Activated T-cell treated with anti-CD3 and anti-CD28 coated beads, Interleukin-2, amount 50 U/mL, for 24 hours (primary cell): ENCODE measurements at places on chromosomes 12 and 14.
A peak's percentile ranks its signal among the peaks of the same experiment; 100 is the strongest.

DNA sequence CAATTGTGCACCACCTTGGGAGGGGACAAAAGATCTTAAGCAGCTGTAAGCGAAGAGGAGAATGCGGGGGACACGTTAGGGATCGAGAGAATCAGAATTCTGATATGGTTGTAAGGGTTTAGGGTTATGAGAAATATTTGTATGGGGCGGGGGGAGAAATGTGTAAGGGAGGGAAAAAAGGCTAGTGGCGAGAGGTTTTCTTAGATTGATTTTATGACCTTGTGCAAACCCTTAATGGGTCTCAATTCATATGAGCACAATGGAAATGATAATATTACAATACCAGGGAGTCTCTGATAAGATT, 396 bp downstream of the NDUFA9 start:
- DNase-seq: no peak

- DNase-seq: peak; percentile 65
Observed at GRCh38 chr14:103679351-103679750, 35.9 kb downstream of the XRCC3 start.

GRCh38 chr12:68636268-68636667, 25.6 kb downstream of the RAP1B start:
- no peak for DNase-seq

DNA sequence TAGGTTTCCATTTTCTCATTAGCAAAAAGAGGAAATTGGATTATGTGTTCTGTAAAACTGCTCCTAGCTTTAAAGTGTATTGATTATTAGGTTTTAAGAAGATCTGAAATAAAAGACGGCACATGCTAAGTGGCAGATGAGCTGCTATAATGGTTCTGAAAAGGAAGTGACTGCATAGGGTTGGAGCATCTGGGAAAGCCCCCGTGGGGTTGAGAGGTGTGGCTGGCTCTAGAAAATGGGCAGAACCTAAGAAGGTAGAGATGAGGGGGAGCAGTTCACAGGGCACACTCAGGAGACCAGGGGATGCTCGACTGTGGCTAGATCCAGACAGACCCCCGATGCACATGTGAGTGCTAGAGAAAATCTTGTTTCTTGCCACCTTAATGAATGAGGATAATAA, 1.9 kb downstream of the IFNG-AS1 start:
- DNase-seq: peak; percentile 57

- no peak for DNase-seq
Observed at GRCh38 chr12:129076441-129077320, 223.4 kb downstream of the GLT1D1 start.

DNA sequence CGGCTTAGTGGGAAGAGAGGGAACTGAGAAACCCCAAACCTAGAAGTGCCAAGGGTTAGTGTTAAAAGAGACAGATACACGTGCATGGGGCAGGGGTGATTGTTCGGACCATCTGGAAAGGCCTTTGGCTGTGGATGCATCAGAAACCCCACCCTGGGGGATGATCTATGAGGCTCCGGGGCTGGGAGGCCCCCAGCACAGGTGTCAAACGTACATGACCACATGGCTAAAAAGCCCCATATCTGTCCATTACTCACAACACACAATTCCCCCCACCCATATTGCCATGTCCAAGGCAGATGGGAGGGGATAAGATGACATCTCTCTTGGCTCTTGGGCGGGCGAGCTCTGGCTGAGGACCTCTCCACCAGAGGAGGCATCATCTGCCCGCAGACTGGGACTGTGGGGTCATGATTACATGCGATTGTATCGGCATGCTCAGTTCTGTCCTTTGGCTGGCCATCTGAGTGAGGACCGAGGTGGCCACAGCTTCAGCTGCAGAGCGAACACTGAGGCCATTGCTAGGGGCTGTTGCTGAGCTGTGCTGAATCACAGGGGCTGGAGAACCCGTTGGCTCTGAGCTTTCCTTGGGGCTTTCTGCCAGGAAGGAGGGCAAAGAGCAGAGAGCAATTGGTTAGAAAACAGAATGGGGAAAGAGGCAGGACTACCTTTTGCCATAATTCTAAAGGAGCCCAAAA, 9.6 kb upstream of the NPFF start:
- no peak for DNase-seq

- no peak for DNase-seq
Observed at GRCh38 chr14:28102814-28103213, 663.8 kb upstream of the FOXG1 start.

DNA sequence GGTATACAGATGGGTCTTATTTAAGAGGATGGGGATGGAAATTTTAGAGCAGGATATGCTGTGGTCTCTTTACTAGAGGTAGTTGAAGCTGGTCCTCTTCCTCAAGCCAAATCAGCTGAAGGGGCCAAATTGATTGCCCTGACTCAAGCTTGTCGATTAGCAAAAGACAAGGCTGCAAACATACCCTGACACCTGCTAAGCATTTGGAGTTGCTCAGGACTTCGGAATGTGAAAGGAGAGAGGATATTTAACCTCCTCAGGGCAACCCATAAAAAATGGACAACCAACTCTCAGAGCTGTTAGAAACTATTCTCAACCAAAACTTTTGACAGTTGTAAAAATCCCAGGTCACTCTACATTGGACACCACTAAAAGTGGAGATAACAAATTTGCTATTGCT, 15.6 kb downstream of the PTGDR start:
- DNase-seq: no peak

GRCh38 chr12:89706986-89707702, 1.5 kb downstream of the ATP2B1 start:
- DNase-seq: no peak

GRCh38 chr12:68610370-68611093, at the start of gene RAP1B:
TSS of gene RAP1B (plus strand) at chr12:68610899. CDS start at chr12:68648725, 37,826 bp downstream.
- DNase-seq: peak; percentile 92

DNA sequence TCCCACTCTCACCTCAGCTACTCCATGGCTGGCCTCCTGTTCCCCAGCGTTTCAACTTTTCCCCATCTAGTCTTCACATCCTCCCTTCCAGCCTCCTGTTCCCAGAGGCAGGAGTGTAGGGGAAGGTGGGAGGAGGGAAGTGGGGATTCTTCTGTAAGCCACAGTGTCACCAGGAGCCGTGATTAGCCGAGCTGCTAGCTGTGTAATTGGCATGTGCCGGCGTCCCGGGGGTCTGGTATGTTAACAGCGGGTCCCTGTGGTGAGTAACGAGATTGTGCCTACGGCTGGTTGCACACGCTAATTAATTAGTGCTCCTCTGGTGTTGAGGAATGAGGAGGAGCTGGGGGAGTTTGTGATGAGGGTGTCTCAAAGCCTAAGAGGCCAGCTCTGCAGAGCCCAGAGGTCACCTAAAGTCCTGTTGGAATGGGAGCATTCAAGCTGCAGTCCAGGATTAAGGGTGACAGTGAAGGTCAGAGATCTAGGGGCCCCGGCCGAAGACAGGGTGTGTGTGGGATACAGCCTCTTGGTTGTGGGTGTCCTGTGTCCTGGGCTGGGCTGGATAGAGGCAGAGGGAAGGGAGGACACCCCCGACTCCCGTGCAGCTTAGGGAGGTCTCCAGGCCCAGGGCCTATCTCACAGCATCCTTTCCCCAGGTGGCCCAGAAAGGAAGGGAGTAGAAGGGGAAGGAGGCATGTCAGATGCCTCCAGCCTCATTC, 10.0 kb upstream of the CALCOCO1 start:
- no peak for DNase-seq

- DNase-seq: no peak
Observed at GRCh38 chr14:87397499-87397898, 595.5 kb downstream of the GALC start.

DNA sequence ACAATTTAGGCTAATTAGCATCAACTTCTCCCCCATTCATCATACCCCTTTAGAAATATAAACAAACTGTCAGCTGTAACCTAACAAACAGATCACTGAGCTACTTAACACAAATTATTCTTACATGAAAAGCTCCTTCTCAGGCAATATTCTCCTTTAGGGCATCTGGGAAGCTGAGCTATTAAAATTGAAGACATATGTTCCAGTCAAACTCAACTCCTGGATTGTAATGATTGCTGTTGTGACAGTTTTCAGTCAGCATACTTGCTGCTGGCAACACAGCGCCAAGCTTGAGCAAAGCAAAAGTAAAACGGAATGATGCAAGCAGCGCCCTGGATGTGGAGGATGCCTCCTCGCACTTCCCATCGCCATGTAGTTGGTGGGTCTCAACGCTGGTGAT, 82.4 kb downstream of the SLC25A21 start:
- no peak for DNase-seq

DNA sequence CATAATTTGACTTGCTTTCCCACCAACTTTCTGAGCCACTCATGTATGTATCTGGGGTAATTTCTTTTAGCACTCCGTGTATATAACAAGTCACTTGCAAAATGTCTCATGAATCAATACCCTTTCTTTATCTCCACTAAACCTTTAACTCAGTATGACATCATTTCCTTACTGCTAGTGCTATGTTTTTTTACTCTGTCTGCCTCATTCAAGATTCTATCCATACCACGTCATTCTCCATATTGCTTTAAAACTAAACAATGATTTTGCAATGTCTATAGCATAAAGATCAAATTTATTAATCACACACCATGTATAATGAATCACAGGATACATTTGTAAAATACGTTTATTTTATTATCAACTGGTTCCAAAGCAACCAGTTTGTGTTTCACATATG, 178.2 kb downstream of the PIK3C2G start:
- DNase-seq: no peak

GRCh38 chr12:17661250-17661649, 428.7 kb downstream of the RERGL start:
- DNase-seq: no peak

DNA sequence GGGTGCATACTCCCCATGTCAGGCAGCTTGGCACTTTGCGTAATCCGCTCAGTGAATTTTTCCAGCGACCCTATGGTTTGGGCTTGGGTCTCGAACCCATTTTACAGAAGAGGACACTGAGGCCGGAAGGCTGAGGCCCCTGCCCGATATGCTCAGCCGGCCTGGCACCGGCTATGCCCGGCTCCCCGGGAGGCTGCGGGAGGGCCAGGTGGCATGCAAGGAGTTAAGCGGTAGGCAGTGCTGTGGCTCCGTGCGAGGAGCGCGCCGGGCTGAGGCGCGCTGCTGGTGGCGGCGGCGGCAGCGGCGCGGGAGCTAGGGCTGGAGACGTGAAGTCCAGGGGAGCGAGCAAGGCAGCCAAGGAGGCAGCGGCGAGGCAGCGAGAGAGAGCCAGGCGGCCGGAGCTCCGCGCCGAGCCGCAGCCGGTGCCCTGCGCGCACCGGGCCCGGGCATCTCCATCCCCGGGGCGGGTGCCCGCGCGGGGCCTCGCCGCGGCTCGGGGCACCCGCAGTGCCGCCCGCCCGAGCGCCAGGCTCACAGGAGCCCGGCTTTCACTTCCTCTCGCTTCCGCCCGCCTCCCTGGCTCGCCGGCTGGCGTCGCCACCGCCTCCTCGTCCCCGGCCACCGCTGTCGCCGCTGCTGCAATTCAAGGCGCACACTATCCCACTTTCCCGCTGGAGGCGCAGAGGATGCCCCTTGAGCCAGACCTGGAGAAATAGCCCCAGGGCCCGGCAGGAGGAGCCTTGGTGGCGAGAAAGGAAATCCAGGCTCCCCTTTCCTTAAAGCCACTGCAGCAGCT, at the start of gene WSCD2:
WSCD2 (plus strand) TSS at position 272 of the 796 bp plus-strand sequence. CDS start 66,545 bp downstream, outside the sequence.
- DNase-seq: no peak

GRCh38 chr12:16155938-16156337, 121.5 kb downstream of the SLC15A5 start:
- DNase-seq: no peak

GRCh38 chr12:79299447-79300198, 391.1 kb downstream of the PAWR start:
- no peak for DNase-seq
